Tongue (tissue), 3 donors: ENCODE measurements at places on chromosomes 5 and 9. TPM values are rescaled to one million over a fixed set of nuclear protein-coding genes. Genes with fewer than 3 reads are reported as not detected.

LCN2 gene
- total RNA-seq = 19.7 TPM

ACER2 gene
- 1.7 TPM for total RNA-seq

KCNIP1 gene
- 4.2 TPM for total RNA-seq

PCDHB2 gene
- total RNA-seq = 4.4 TPM

IFNA2 gene
- not detected for total RNA-seq

SAPCD2 gene
- 5.6 TPM for total RNA-seq

PDE4D gene
- 189 TPM for total RNA-seq

SLC23A1 gene
- not detected for total RNA-seq

CFAP157 gene
- not detected for total RNA-seq

PLPPR1 gene
- total RNA-seq = 0.92 TPM

- peak; percentile 87 for DNase-seq
These were observed 12.5 kb downstream of the OR2S2 start for GRCh38 chr9:35945341-35946018.

- no peak for DNase-seq
These were observed 26.2 kb downstream of the RAD23B start for GRCh38 chr9:107309271-107309670.

- DNase-seq = no peak
These were observed 226.0 kb upstream of the ATP10B start for GRCh38 chr5:161077936-161078545.

DNA sequence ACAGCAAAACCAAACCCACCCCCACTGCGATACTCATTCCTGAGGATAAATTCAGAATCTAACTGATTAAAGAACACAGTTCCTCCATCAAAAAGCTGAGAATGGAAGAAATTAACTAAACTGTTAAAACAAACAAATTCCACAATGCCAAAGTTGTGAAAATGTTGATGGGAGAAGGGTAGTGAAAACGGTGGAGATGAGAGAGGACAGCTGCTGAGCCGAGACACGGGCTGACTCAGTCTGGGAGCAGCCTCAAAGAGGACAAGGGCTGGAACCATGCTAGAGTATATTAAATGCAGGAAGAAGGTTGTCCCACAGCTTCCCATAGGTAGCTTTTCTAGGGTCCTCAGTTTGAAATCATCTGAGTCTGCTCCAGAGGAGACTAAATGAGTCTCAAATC lies 14.3 kb downstream of the ADAMTS12 start:
- no peak for DNase-seq

- DNase-seq = no peak
These were observed 36.6 kb upstream of the GABRP start for GRCh38 chr5:170746961-170747340.

- no peak for DNase-seq
These were observed 14.1 kb downstream of the COL15A1 start for GRCh38 chr9:98957826-98958225.

DNA sequence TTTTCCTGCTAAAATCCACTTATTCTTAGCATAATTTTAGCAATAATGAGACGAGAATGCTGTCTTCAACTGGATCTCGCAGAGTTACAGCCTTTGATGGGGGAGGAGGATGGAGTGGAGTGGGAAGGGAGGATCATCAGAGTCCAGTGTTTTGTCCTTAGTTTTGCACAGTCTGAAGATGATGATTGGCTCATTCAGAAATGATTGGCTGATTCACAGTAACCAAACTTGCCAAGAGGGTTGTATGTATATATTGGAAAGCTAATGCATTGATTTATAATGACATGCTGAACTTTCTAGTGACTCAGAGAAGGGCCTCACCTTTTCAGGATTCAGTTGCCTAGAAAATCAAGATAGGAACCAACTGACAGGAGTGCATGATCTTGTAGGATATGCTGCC lies 448.0 kb downstream of the CCDC171 start:
- DNase-seq = no peak

GRCh38 chr9:73683862-73684591 lies 532.4 kb downstream of the ANXA1 start:
- DNase-seq = no peak

DNA sequence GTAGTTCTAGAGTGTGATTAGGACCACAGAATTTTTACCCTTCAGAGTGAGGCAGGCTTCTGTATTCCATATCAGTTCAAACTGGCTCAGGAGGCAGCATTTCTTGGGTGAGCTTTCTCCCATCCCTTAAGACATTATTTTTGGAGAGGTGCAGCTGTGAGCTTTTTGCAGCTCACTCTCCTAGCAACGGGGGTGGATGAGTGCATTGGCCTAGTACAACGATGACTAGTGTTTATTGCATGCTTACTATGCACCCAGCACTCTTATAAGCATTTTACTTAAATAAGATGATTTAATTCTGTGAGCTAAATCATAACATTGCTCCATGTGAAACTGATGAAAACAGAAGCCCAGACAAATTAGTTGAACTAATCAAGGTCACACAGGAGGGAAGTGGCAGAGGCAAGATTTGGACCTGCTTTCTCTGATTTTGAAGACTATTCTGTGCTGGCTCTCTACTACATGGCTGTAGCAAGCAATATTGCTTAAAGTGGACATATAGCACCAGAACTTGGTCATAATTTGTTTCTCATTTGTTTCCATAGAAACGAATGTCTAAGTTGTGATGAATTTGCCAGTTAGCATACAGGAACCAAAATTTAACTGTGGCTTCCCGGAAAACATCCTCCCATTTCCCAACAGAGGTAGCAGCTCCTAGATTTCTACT lies 372.1 kb upstream of the RIOK2 start:
- no peak for DNase-seq

- no peak for DNase-seq
These were observed 55.0 kb upstream of the TRPC7 start for GRCh38 chr5:136420168-136420898.

DNA sequence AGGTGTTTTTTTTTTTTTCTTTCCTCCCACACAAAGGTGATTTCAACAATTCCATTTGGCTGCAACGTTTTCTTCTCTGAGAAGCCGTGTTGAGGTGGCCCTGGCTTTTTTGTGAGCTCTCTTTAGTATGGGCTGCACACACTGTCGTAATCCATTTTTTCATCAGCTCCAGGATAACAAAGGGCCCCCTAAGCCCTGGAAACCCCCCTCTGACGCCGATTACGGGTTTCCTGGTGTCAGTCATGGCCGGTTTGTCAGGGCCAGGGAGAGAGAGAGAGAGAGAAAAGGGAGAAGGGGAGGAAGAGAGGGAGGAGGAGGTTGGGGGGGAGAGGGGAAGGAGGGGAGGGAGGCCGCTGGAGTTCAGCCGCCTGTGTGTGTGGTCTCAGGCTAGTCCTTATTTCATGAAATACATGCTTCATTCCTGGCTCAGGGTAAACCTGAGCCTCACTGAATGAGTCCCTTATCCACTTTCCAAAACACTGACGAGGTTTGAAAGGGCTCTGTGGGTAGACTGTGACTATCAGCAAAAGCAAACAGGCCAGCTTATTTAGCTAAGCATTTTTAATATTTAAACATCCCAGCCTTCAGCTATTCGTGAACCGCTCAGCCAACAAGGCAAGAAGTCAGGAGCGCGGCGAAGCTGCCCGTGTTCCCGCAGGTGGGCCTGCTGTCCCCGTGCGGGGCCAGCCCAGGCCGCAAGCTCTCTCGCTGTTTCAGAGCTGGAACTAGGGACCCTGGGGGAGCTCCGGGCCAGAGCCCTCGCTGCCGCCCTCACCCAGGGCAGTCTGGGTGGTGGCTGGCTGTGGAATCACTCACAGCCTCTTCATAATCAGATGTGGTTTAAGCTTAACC lies 172.8 kb downstream of the ERCC6L2 start:
- DNase-seq = peak; percentile 85

DNA sequence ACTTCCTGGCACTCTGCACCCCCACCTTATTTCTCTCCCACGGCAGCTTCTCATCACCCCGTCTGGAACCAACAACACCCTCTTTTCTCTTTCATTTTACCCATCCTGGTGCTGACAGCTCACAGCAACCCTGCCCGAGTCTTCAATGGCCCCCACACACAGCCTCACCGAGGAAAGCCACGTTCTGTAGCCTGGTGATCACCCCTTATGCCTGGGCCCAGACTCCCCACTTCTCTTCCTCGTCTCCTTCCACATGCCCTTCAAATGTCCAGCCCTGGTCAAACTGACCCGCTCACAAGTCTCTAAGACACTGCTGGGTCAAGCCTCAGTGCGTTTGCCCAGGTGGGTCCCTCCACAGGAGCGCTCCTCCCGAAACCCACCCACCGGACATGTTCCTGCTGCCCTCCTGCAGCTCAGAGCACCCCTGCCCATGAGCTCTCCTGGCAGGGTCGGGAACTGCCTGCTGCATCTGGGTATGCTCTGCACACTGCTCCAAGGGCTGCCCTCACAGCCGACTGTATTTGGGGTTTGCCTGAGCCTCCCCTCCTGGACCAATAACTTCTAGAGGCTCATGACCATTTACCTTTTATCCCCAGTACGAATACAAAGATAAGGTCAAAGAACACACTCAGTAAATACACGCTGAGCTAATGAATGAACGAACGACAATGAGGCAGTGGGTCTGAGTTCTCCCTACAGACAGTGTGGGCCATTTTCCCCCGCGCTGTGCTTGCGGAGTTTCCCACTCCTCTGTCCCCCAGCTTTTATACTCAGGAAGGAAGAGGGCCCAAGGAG lies 154.7 kb upstream of the PHYKPL start:
- no peak for DNase-seq

GRCh38 chr9:95508242-95508967 lies 8.4 kb downstream of the PTCH1 start:
- DNase-seq = no peak

- no peak for DNase-seq
These were observed 5.0 kb upstream of the RNF44 start for GRCh38 chr5:176542135-176542595.

DNA sequence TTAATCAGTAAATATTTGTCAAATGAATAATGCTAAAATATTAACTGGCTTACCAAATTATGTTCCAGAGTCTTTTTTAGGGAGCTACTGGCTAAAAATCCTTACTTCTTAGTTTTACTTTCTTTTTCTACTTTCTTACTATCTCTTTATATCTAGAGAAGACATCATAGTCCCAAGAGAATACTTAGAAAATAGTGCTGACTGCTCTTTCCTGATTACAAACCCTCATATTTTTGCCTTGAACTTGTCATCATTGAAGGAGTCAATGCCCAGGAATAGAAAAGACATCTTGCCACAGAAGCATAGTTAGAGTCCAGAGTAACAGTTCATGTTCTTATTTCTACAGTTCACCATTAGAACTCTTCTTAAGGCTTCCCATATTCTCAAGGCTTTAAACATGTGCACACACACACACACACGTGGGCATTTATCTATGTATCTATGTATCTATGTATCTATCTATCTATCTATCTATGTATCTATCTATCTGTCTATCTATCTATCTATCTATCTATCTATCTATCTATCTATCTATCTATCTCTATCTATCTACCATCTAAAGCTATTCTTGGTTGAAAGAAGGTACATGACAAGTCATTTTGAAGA lies 654.3 kb downstream of the ANXA1 start:
- no peak for DNase-seq

GRCh38 chr9:70218767-70219166 lies 40.0 kb upstream of the SMC5 start:
- DNase-seq = no peak

- no peak for DNase-seq
These were observed 2.0 kb upstream of the MEIKIN start for GRCh38 chr5:131947445-131947844.

DNA sequence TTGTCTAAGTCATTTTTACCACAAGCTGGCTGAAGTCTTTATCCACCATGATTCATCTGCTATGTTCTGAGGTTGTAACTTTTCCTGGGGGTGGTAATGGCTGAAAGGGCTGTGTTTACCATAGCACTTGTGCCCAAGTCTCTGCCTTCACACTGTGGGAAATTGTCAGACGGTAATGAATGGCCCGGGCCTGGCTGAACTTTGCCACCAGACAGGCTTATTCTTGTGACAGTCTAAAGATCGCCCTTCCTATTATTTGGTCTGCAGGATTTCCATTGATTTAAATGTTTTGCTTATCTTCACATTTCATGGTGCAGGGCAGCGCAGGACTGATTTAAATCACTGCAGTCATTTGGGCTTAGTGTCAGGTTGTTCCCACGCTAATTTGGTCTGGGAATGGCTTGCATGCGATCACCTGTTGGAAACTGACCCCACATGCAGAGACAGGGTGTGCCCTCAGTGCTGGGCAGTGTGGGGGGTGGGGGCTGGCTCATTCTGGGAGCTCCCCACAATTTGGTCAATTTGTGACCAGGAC lies 109.3 kb upstream of the ICE1 start:
- no peak for DNase-seq

DNA sequence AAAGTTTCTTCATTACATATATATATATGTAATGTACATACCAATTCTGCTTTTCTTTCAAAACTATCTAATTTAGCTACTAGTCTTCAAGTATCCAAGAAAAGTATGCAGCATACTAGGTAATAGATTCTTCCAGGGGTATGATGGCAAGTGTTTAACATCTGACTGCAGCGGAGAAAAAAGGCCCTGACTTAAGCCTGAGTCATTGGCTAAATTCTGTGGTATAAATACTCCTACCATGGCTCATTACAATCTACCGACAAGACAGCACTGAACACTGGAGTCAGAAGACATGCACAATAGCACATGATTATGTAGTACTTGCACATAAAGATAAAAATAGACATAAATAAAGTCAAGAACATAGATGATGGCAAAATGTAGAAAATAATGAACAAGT lies 439.9 kb downstream of the BRINP1 start:
- DNase-seq = no peak

- peak; percentile 75 for DNase-seq
These were observed 28.7 kb downstream of the TGFBI start for GRCh38 chr5:136057401-136058038.

- DNase-seq = no peak
These were observed 2.9 kb downstream of the AK1 start for GRCh38 chr9:127874301-127875221.

DNA sequence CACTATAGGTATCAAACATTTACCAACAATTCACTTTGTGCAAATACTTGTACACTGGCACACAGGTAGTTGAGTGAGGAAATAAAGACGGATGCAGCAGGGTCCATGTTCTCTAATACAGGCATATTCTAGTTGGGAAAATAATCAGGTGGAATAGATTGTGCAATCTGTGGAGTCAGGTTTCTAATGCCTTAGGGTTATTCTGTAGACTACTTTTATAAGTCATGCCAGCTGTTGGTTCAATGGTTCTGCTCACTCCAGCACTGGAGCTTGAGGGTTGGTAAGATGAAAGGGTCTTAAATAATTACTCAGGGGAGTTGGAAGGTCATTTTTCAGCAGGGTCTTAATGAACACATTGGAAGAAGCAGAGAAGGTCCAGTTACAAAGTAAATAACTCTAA lies 690.3 kb upstream of the DMAC1 start:
- no peak for DNase-seq

DNA sequence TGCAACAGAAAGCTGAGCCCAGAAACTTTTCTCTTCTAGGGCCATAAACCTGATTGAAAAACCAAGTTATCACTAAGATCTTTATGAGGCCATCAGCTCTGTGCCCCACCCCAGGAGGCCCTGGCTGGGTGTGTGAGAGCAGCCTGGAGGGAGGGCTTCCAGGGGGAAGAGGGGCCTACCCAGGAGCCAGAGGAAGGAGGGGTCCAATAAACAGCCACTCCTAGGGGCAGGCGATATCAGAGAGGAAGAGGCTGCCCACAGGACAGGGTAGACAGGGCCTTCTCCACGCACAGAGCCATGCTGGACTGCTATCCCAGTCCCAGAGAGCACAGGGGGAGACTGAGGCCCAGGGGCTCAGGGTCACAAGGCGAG lies 4.5 kb upstream of the CDX1 start:
- DNase-seq = no peak
